Mesendoderm (in vitro differentiated cells): ENCODE measurements at places on chromosomes 16 and 17.

GRCh38 chr17:68564415-68565111, 36.6 kb downstream of the FAM20A start:
- H3K27me3 ChIP-seq: no peaks in the 10 kb centered on the region
- H3K4me3 ChIP-seq: no peak overlapping the region
- peaks cover 1% of the 10 kb centered on the region for H3K36me3 ChIP-seq
- H3K27ac ChIP-seq: peak overlapping the region; percentile 34
- H3K4me1 ChIP-seq: no peaks in the 10 kb centered on the region
- DNase-seq: no peak

- no peaks in the 10 kb centered on the region for H3K4me1 ChIP-seq
- H3K4me3 ChIP-seq: no peak overlapping the region
- DNase-seq: no peak
- H3K27ac ChIP-seq: no peak overlapping the region
Observed at GRCh38 chr17:67403065-67403464, 26.0 kb downstream of the PITPNC1 start.

- H3K27ac ChIP-seq: no peak overlapping the region
- no peaks in the 10 kb centered on the region for H3K4me1 ChIP-seq
- no peak for DNase-seq
Observed at GRCh38 chr16:75745823-75746222, 19.5 kb upstream of the CPHXL start.

GRCh38 chr16:66131156-66131807, 235.2 kb upstream of the CDH5 start:
- H3K27ac ChIP-seq: no peak overlapping the region
- H3K27me3 ChIP-seq: no peaks in the 10 kb centered on the region
- peaks cover 2% of the 10 kb centered on the region for H3K4me1 ChIP-seq
- DNase-seq: no peak
- H3K4me3 ChIP-seq: no peak overlapping the region

- H3K27me3 ChIP-seq: no peaks in the 10 kb centered on the region
- no peaks in the 10 kb centered on the region for H3K36me3 ChIP-seq
- no peak overlapping the region for H3K27ac ChIP-seq
- no peak overlapping the region for H3K4me3 ChIP-seq
Observed at GRCh38 chr17:17952691-17953090, 19.5 kb downstream of the TOM1L2 start.

- peaks cover 8% of the 10 kb centered on the region for H3K36me3 ChIP-seq
- H3K27ac ChIP-seq: no peak overlapping the region
- no peaks in the 10 kb centered on the region for H3K27me3 ChIP-seq
- H3K4me1 ChIP-seq: no peaks in the 10 kb centered on the region
- DNase-seq: no peak
Observed at GRCh38 chr17:38911081-38911730, 14.2 kb upstream of the LASP1NB start.

- no peak overlapping the region for H3K27ac ChIP-seq
- H3K27me3 ChIP-seq: no peaks in the 10 kb centered on the region
- no peak for DNase-seq
- H3K36me3 ChIP-seq: no peaks in the 10 kb centered on the region
- no peaks in the 10 kb centered on the region for H3K4me1 ChIP-seq
Observed at GRCh38 chr16:48507391-48507790, 102.6 kb downstream of the N4BP1 start.

GRCh38 chr16:86651823-86652222, 73.5 kb downstream of the FOXL1 start:
- H3K27ac ChIP-seq: no peak overlapping the region
- H3K27me3 ChIP-seq: no peaks in the 10 kb centered on the region
- no peak overlapping the region for H3K4me3 ChIP-seq
- no peaks in the 10 kb centered on the region for H3K4me1 ChIP-seq
- no peaks in the 10 kb centered on the region for H3K36me3 ChIP-seq

GRCh38 chr17:64628641-64629040, 33.5 kb downstream of the SMURF2 start:
- no peaks in the 10 kb centered on the region for H3K36me3 ChIP-seq
- no peak overlapping the region for H3K4me3 ChIP-seq
- H3K27me3 ChIP-seq: no peaks in the 10 kb centered on the region
- H3K27ac ChIP-seq: no peak overlapping the region
- DNase-seq: no peak

- H3K36me3 ChIP-seq: no peaks in the 10 kb centered on the region
- H3K4me3 ChIP-seq: no peak overlapping the region
- DNase-seq: no peak
- no peaks in the 10 kb centered on the region for H3K4me1 ChIP-seq
- no peak overlapping the region for H3K27ac ChIP-seq
Observed at GRCh38 chr17:67679721-67680120, 38.0 kb upstream of the NOL11 start.
